ENCODE measurements at places on chromosomes 5 and 9.

GRCh38 chr9:34374905-34375552, 1.7 kb downstream of the MYORG start:
- no peak for DNase-seq

DNA sequence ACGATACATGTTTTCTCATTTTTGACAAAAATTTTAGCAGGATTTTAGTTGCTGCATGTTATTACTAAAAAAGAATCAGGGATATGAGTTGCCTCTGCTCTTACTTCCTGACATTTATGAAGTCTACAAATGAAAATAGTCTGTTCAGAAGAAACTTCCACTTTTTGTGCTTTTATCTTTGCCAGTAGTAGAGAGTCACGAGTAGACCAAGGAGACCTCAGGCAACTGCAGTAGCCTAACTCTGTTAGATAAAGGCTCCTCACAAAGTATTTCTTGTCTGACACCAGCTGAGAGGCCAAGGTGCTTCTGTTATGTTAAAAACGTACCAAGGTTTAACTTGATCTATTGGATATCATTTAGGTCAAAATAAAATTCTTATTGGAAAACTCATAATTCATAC, 333.9 kb downstream of the NR2F1-AS1 start:
- DNase-seq: no peak

GRCh38 chr5:107470295-107470582, 200.5 kb downstream of the EFNA5 start:
- DNase-seq: no peak

- no peak for DNase-seq
Measured at GRCh38 chr5:150394131-150394530, 18.6 kb downstream of the CD74 start.

DNA sequence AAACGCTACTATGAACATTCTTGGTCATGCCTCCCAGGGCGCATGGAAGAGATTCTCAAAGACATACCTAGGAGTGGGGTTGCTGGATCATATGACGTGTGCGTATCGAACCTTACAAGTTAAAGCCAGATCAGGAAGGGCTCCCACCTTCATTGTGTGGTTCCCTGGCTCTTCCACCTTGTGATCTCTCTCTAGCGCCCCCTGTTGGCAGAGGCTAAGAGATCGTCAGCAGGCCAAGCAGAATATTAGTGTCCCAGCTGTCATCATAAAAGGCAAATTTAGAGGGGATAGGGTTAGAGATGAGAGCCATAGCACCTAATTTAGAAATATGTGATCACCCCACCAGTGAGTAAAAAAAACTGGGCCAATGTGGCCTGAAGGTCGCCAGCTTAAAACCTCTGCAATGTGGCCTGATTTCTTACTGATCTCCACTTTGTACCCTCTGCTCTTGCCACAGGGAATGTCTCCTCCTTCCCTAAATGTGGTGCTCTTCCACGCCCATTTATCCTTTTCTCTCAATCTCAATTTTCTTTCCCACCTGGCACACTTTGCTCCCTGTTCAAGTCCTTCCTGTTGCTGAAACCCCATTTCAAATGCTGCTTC, 91.7 kb upstream of the SHB start:
- DNase-seq: peak; percentile 25

DNA sequence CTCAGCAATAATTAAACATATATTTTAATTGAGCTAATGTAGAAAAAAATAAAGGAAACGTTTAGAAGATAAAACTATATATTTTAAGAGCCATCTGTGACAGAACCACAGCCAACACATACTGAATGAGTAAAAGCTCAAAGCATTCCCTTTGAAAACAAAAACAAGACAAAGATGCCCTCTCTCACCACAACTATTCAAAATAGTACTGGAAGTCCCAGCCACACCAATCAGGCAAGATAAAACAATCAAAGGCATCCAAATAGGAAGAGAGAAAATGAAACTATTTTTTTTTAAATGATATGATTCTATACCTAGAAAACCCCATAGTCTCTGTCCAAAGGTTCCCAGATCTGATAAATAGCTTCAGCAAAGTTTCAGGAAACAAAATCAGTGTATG, 262.0 kb downstream of the HTR1A start:
- DNase-seq: no peak

DNA sequence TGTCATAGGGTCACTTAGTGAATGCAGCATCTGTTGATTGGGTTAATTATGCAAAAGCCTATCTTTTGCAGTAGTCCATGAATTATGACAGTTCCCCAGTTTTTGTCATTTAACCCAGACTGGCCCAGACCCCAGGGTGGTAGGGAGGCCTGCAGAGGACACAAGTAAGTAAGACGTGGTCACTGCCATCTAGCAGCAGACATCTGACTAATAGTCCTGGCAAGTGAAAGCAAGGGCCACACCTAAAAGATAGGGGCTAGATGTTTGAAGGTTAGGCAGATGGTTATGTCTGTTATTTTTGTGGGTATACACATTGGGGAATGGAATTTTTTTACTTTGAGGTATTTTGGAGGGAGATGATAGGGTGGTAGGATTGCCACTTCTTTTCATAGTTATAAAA, 48.0 kb downstream of the RAB14 start:
- DNase-seq: no peak

GRCh38 chr5:117318528-117318927, 743.9 kb upstream of the SEMA6A start:
- no peak for DNase-seq

GRCh38 chr9:128556276-128556675, 3.9 kb downstream of the SPTAN1 start:
- DNase-seq: no peak

GRCh38 chr5:37628876-37629275, 211.0 kb downstream of the GDNF start:
- no peak for DNase-seq

DNA sequence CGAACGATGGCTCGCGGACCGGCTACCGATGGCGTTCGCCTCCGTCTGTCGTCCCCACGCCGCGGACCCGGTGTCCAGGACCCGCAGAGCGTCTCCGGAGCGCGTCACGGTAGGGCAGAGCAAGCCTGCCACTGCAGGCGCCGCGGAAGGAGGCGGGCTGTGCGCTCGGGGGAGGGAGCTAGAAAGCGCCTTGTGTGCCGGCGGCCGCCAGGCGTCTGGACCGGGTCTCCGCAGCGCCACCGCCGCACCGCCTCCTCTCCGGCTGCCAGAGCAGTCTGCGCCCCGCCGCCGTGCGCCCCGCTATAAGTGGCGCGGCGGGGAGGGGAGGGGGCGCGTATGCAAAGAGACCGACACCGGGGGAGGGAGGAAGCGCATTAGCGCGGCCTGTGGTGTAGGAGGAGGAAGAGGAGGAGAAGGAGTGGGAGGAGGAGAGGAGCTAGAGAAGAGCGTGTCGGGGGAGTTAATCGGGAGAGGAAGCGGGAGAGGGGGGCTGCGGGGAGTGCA, at the start of gene ENC1:
Gene ENC1, minus strand, starts transcription at position 279 of the 504 bp plus-strand sequence. CDS start 4,243 bp downstream, outside the sequence.
- DNase-seq: peak; percentile 32

DNA sequence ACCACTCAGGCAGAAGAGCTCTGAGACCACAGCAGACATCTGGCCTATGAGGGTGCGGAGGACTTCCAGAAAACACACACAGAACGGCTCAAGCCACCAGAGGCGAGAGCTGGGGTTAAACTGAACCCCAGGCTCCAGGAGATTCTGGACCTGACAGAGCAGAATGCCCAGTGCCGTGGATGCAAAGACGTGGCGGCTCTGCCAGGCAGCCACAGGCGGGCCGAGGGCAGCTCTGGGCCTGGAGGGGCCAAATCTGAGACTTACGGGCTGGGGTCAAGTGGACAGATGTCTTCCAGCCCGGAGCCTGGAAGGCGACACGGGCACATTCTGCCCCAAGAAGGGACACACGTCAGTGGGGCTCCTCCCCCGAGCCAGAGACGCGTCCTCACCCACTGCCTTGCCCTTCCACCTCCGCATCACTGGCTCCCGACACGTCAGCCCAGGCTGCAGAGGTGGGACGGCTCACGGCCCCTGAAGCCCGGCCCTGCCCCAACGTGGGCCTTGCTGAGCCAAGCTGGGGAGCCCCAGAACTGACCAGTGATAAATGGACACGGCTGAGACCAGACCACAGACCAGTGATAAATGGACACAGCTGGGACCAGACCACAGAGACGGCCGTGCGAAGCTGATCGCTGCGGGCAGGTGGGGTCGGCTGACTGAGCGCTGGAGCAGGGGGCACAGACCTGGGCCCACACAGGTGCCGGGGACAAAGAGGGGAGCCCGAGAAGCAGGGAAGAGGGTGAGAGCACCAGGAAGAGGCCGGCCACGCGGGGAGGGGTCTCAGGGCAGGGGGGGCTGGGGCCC, 40.9 kb upstream of the NSMF start:
- no peak for DNase-seq

GRCh38 chr5:147170603-147171002, 64.2 kb upstream of the STK32A start:
- no peak for DNase-seq

- no peak for DNase-seq
Measured at GRCh38 chr9:137277329-137278041, at the start of gene TOR4A. Gene TOR4A (plus strand): TSS chr9:137277726. CDS start chr9:137278690, 964 bp downstream.

- DNase-seq: no peak
Measured at GRCh38 chr9:99544526-99544925, 277.2 kb upstream of the NR4A3 start.

DNA sequence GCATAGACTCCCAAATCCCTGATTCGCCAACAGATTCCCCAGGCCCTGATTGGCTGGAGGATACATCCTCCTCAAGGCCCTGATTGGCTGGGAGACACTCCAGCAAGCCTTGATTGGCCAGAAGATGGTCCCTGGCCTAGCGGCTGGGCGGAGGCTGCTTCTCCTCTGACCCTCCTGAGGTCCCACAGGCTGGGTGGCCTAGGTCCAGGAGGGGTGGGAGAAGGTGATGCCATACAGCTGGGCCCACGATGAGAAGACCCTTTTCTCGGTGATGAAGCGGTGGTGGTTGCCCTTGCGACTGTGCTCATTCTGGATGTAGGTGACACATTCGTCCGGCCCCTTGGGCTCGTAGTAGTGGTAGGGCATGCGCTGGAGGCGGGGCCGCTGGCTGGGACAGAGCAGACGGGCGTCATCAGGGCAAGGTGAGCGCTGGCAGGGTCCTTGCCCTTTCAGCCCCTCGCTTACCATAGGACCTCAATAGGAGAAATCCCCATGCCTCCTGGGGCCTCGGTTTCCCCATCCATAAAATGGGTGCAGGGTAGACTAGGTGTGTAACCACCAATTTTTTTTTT, 9.0 kb upstream of the AK1 start:
- DNase-seq: no peak

- DNase-seq: no peak
Measured at GRCh38 chr9:88742483-88742882, 207.5 kb downstream of the NXNL2 start.

DNA sequence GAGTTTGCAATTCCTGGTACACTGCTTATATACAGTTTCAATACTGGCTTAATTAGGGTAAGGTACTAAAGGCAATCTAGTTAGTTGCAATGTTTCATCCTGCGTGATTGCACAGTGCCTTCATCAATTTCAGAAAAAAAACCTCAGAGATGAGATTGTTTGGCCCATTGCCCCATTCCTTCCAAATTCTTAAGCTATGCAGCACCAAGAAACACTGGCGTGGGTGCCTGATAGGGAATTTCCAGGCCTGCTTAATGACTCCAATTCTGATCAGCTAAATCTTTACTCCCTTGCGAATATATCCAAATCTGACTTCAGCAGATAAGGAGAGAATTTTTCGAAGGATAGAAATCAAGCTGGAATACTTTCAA, 35.9 kb upstream of the GAS1 start:
- DNase-seq: no peak

DNA sequence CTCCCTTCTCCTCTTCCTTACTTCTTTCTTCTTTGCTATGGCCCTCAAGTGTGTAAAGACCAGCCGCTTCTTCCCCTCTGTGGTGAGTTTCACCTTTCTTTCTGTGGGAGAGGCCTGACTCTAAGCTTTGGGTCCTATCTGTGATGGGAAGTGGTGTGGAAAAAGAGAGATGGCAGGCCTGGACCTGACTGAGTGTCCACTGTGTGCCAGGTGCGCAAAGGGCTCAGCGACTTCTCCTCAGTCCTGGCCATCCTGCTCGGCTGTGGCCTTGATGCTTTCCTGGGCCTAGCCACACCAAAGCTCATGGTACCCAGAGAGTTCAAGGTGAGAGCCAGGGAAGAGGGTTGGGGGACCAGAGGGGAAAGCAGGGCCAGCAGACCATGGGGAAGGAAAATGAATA, 5.9 kb downstream of the SLC4A9 start:
- no peak for DNase-seq

DNA sequence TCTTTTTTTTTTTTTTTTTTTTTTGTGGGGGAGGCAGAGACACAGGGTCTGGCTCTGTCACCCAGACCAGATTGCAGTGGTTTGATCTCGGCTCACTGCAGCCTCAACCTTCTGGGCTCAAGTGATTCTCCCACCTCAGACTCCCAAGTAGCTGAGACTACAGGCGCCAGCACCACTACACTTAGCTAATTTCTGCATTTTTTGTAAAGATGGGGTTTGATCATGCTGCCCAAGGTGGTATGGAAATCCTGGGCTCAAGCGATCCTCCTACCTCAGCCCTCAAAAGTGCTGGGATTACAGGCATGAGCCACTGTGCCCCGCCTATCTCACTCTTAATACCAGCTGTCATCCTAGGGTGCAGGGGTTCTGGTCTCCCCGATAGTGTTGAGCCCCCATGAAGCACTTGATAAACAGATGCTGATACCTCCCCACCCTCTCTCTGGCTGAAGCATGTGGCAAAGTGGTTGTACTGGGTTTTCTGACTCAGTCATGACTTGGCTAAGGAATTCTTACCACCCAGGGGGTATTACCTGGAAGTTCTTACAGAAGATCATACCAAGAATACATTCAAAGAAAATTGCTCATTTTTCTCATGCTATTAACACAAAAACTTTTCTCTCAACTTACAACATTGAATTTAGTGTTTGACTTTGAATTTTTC, 110.2 kb upstream of the DAPK1 start:
- no peak for DNase-seq

DNA sequence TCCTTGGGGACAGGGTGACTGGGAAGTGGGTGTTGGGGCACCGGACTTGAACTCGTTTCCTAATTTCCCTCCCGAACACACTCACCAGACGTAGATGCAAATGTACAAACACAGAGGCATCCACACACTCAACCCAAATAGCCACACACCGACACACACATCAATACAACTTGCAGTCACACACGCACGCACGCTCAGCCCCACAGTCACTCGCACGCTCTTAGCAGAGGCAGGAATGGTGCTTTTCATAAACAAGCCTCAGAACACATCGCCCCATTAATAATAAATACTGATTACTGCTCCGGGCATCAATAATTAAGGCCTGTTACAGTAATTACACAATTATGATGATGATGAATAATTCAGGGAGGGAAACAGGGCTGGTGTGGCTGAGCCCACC, 5.7 kb downstream of the BARHL1 start:
- DNase-seq: no peak

DNA sequence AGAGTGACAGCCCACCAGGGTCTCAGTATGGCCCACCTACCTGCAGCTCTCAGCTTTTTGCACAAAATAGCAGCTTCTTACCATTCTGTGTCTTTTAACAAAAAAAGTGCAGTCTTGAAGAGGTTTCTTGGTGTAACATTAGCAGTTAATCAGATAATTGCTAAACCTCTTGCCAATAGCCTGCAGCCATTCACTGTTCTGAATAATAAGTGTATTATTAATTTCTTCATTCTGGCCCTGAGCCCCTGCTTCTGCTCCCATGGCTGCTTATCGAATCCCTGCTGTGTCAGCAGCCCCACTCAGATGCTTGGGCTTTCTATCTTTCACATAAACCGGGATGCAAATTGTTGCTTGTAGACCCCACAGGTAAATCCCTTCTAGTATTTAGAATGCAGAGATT, 485.9 kb downstream of the CAAP1 start:
- DNase-seq: no peak

- no peak for DNase-seq
Measured at GRCh38 chr9:88680505-88681160, 145.7 kb downstream of the NXNL2 start.

- no peak for DNase-seq
Measured at GRCh38 chr5:98772415-98773213, 849 bp upstream of the RGMB start.
